ENCODE measurements at places on chromosomes 2 and 18.

- DNase-seq = no peak
These were observed 122.1 kb upstream of the FOSL2 start for GRCh38 chr2:28270456-28271152.

DNA sequence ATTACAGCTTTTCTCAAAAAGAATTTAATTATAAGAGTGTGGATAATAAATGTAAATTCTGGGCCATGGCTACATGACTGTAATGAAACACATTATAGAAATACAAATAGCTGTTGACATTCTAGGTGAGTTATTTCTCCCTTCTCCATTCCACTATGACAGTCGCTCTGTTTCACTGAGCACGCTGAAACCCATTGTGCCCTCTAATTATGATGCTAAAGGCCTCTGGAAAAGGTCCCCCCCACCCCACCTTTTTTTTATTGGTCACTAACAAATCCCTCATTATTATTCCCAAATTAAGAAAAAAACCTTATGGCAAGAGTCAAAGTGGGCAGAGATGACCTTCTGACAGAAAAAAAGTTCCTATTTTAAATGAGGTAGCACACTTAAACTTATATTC, 285.0 kb upstream of the SIX3 start:
- no peak for DNase-seq

GRCh38 chr2:169039702-169040101, 8.6 kb upstream of the ABCB11 start:
- no peak for DNase-seq

- DNase-seq = no peak
These were observed 12.5 kb downstream of the GRP start for GRCh38 chr18:59232309-59233016.

DNA sequence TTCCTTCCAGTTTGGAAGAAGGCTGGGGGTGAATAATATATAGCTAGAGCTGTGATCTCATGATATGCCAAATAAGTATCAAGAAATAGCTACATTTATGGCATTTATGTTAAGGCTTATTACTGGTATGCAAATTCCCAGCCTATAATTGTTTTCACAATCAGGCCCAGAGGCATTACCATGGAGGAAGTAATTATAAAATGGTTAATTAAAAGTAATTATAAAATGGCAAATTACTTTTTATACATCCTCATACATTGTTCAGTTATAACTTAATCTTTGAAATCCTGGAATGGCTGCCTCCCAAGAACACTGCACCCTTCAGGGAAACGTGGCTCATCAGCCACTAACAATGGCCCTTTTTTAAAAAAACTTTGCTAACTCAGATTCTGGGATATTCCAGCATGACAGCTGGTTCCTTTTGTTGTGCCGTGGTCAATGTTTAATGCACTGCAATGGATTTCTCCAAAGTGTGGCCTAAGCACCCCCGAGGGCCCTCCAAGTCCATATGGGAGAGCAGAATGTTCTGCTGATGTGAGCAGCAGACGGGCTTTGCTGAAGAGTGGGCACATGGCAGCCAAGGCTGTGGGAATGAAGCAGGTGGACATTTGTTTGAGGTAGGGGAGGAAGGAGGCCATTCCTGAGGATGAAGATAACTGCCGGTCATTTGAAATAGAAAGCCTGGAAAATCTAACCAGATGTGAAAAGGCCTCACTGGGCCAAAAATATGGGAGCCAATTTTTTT, 483.5 kb upstream of the GCFC2 start:
- no peak for DNase-seq

DNA sequence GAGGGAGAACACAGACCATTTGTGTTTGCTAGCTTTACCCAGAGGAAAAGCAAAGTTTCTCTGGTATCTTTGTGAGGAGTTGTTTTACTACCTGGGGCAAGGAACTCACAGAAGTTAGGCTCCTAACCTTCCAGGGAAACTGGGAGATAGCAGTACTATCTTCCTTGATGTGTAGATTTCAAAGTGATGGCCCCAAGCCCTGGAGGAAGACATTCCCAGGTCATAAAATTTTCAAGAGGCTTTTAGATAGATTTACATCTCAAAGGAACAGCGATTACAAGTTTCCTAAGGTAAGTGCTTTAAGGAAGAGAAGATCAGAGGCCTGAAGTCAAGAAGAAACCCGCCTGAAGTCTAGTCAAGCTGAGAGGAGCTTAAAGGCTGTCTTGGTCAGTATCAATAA, 1187.8 kb upstream of the TMEFF2 start:
- no peak for DNase-seq

DNA sequence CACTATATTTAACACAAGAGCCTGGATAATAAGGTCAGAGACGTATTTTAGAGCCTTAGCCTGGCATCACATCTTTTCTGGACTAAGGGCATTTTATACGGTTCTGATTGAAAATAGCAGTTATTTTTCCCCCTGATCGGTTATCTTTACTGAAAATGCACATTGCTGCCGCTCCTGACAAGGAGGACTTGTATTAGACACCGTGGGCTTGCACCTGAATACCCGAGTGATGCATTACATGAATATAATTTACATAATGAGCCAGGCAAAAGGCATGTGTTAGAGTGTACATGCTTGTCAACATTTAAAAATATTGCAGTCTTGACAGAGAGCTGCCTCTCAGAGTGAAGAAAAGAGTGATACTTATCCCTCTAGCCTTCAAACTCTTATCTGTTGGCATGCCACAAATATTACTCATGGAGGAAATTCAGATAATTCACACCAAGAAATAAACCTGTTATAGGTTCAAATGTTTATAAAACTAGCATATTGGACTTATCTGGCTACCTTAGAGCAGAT, 470.5 kb upstream of the ETAA1 start:
- no peak for DNase-seq

- no peak for DNase-seq
These were observed 285.5 kb upstream of the LRRTM4 start for GRCh38 chr2:77807531-77808215.

DNA sequence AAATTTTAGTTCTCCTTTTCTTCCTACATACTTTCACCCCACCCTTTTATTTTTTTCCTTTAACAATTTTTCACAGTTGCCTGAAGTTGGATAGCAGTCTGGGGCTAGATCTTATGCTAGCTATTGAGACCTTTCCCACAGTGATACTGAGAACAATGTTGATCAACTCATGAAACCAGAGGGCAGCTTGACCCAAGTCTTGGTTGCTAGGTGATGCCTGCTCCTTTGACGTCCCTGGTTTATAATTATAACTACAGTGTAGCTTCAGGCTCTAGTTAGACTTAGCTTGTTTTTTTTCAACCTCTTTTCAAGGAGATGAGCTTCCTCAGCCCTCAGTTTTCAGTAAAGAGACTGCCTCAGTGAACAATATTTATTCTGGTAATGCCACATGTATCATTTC, 648.5 kb downstream of the IRS1 start:
- no peak for DNase-seq

GRCh38 chr18:79944746-79945117, 6.7 kb downstream of the SLC66A2 start:
- DNase-seq = no peak

- DNase-seq = no peak
These were observed 99.7 kb upstream of the ODC1 start for GRCh38 chr2:10547663-10548376.

- DNase-seq = no peak
These were observed 50.1 kb upstream of the SALL3 start for GRCh38 chr18:78929516-78929915.

- no peak for DNase-seq
These were observed 46.3 kb downstream of the PSMG2 start for GRCh38 chr18:12749121-12749520.

- no peak for DNase-seq
These were observed 72.3 kb upstream of the SNTG2 start for GRCh38 chr2:878245-878930.

GRCh38 chr2:96137321-96138178, 752 bp downstream of the ASTL start:
- DNase-seq = no peak

DNA sequence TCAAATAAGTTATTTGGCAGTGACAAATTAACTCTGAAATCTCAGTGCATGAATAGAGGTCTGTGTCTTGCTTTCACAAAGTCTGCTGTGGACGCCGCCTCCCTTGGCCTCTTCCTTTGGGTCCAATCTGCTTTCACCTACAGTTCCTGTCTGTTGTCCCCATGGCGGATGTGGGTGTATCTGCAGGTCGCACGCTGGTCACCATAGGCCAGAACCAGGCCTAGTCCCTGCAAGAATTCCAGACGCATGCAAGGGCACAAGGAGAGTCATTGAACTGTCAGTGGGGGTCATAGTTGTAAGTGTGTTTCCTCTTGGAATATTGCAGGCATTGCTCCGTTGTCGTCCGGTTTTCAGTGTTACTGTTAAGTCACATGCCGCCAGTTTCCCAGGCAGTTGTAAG, 7.4 kb downstream of the SOCS6 start:
- DNase-seq = no peak

- no peak for DNase-seq
These were observed 230.2 kb upstream of the TNP1 start for GRCh38 chr2:217090024-217090473.

GRCh38 chr2:52340171-52340570, 1308.2 kb upstream of the NRXN1 start:
- DNase-seq = no peak
